ENCODE measurements at places on chromosomes 6 and 20. TPM values are rescaled to one million over a fixed set of nuclear protein-coding genes. Genes with fewer than 3 reads are reported as not detected.

The PGC gene
- not detected for polyA plus RNA-seq

The BFSP1 gene
- 0.38 TPM for polyA plus RNA-seq

The LZTS3 gene
- 1.3 TPM for polyA plus RNA-seq

The TSBP1 gene
- not detected for polyA plus RNA-seq

The ARFGEF3 gene
- 10.4 TPM for polyA plus RNA-seq
